IPS-NIHi11 (cell line): ENCODE measurements at places on chromosomes 7 and 10.
A peak's percentile ranks its signal among the peaks of the same experiment; 100 is the strongest.

- DNase-seq, result no peak
Measured at GRCh38 chr10:66365686-66366085, 560.1 kb upstream of the LRRTM3 start.

DNA sequence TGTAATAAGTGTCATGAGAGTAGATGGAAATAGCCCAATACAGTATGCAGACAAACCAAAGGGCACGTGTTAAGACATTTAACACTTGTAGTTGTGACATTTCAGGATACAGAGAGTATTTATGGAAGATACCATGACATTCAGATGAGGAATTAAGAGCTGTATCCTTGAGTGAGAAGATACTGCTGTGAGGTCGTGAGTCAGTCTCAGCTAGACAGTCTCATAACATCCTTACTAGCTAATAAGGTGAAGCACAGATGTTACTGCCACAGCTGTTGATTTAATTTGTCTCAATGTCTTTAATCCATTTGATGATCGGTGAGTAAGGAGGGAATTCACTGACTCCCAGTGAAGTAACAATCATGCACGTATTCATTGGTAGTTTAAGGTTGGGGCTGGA is 288.0 kb upstream of the AKR1E2 start:
- no peak for DNase-seq

DNA sequence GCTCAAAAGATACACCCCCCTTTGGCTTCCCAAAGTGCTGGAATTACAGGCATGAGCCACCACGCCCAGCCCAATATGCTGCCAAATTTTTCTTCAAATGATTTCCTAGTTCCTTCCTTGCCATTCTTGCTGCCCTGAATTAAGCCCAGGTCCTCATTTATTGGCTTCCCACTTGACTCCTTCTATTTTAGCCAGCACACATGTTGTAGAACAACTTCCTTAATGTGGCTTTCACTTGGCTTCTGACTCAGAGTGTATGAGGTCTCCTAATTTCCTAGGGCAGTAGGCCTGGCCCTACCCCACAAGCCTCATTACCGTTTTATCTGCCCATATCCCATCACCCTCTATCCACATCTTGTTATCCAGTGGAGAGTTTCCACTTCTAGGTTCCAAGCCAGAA is 21.8 kb upstream of the HIPK2 start:
- DNase-seq, result no peak

- DNase-seq, result no peak
Measured at GRCh38 chr10:7817984-7818294, 366 bp upstream of the TAF3 start.

DNA sequence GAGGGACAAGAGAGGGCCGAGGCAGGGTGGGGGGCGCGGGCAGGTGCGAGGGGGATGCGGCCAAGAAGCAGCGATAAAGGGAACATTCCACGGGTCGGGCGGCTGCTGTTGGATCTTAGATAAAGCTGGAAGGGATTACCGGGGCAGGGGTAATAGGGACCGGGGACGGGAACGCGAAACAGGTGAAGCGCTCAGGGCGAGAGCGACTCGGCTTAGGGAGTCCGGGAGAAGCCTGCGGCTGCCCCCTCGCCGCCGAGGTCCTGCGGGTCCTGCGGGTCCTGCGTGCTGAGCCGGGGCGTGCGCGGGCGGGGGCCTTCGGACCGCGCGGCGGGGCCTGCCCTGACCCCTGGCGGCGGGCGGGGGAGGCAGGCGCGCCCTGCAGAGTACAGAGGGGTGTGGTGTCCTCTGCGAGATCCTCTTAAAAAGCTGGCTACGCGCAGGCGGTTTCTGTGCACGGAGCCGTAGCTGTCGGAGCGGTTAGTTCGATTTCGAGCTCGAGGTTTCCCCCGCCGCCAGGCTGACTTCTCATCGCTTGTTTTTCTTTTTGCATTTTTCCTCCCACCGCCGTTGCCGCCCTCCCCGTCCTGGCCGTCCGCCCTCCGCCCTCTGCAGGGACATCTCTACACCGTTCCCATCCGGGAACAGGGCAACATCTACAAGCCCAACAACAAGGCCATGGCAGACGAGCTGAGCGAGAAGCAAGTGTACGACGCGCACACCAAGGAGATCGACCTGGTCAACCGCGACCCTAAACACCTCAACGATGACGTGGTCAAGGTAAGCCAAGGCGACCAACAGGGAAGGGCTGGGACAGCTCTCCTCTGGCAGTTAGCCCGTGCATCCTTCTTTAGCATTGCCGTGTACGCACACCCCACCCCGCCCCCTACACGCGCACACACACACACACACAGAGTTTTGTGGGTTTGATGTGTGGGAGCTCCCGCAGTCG is 1.4 kb downstream of the CAV1 start:
- DNase-seq, result peak; percentile 87

- DNase-seq, result no peak
Measured at GRCh38 chr7:11970132-11970531, 138.1 kb upstream of the THSD7A start.

GRCh38 chr7:141511676-141512396 is 39.4 kb upstream of the AGK start:
- peak; percentile 60 for DNase-seq

DNA sequence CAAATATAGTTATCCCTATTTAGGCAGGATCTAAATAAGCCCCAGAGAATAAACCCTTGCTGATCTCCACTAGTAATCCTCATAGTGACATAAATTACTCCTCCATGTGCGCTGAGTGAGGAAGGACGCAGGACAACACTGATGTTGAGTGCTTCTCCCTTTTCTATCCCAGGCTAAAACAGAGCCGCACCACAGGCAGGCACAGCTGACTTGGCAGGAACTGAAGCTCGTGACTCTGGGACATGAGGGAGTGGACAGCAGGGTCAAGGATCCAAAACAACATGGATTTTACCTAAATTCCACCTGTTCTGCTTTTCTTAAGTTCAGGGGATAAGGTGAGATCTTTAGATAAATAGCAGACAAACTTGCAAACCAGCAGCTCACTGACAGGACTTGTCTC is 46.0 kb downstream of the VOPP1 start:
- no peak for DNase-seq

DNA sequence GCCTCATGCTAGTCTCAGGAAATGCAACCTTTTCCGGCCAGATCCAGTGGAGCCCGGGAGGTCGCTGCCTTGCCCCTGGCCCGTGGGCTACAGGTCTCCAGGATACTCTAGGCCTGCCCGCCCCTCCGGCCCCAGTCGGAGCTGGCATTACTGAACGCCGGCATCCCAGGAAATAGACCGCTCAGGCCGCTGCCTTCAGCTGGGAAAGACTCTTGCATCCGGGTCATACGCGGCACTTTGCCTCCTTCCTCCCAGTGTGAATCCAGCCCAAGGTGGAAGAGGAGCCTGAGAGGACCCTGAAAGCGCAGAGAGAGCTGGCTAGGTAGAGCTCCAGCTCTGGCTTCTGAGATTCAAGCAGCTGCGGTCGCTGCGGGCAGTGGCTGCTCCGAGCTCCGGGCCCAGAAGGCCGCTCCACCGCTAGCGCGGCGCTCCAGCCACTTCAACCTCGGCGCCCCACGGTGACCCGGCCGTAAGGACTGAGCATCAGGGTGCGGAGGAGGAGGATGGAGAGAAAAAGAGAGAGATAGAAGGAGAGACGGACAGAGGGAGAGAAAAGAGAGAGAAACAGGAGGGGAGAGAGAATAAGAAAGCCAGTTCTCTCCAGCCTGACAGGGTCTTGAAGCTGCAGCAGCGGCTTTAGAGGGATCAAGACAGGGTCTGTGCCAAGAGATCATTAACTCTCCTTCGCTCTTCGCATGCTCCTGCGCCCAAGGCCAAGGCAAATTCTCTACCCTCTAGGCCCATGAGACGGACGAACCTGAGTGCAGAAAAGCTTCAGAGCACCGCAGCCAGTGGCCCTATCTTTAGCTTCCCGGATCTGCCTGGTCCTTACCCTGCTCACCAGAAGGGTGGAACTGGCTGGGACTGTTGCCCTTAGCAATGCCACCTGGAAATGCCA is 1.8 kb upstream of the HOXA10 start:
- DNase-seq, result peak; percentile 10

DNA sequence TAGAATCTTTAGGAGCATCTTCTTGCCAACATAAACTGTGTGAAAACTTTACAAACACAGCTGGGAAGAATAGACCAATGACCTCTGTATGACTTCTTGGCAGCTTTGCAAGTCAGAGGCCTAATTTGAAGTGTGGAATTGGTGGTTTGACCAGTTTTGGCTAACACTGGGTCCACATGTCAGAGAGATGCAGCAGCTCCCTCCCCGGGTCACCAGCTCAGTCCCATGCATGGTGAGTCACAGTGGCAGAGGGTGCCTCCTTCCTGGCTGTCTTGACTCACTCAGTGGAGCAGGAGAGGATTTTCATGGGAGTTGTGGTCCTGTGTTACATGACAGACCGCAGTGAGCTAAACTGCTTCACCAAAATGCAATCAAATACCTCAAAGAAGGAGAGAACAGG is 8.2 kb upstream of the STARD3NL start:
- no peak for DNase-seq

GRCh38 chr7:133118261-133118660 is 36.4 kb upstream of the CHCHD3 start:
- no peak for DNase-seq

DNA sequence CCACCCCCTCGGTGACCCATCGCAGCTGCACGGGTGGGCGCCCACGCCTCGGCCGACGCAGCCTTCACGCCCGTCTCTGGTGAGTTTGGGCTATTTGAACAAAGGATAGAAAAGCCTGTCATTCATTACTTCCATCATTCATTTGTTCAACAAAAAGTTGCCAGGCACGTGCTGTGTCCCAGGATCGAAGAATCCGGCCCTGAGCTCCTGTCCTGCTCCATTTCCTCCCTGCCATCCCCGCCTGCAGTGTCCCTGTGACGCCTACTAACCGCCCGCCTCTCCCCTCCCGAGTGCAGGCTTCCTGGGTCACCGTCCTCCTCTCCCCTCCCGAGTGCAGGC is 340.1 kb downstream of the WDR37 start:
- DNase-seq, result no peak

- DNase-seq, result no peak
Measured at GRCh38 chr7:150425670-150426069, 24.8 kb upstream of the GIMAP8 start.

GRCh38 chr10:88207121-88207546 is 343.7 kb downstream of the PTEN start:
- DNase-seq, result no peak

- no peak for DNase-seq
Measured at GRCh38 chr10:88725798-88726197, 19.7 kb downstream of the LIPK start.

GRCh38 chr7:134778941-134779740 is at the start of gene CALD1:
Gene CALD1 (plus strand): TSS chr7:134779634. CDS start chr7:134867734, 88,100 bp downstream.
- peak; percentile 88 for DNase-seq

DNA sequence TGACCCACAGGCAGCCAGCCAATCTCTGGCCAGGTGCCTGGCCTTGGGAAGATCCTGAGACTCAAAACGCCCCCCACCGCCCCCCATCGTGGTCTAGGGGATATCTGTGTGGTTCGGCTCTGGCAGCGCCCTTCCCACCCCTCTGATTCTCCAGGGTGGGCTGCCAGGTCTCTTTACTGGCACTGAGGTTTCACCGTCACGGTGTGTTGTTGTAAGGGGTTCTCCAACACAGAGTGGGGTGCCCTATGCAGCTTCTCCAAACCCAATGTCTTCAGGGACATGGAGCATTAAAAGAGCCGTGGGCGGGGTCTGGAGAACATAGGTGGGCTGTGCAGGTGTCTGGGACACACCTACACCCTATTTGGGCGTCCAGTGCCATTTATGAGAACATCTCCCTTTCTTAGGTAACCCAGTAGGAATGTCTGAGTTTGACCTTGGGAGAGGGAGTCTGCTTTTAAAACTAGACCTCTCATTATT is 1.5 kb downstream of the MAFK start:
- no peak for DNase-seq

DNA sequence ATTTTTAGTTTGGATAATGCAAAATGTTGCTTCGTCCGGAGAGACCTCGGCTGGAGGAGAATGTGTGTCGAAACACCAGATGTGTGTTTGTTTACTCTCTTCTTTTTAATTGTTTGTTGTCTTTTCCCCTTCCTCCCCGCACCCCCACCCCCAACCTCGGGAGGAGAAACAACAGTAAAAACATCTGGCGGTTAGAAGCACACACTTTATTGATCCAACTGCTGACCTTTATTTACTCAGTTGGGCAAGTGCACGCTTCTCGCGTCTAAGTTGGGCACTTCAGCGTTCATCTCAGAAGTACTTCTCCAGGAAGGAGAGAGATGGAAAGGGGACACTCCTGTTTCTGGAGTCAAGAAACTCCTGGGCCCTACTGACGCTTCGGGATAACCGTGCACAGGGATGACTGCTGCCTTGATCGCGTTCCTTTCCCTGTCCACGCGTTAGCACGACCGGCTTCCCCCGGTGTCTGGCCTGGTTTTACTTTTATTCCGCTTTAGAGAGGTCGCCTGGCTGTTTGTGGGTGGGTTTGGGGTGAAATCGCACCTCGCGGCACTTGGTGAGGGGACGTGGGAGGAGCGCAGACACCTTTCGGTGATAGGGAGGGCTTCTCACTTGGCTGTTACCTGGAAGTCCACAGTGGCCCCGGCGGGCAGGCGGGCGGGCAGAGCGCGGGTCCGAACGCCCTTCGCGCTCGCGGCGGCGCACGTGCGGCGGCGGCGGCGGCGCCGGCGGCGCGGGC is 168.3 kb upstream of the PPP1R3A start:
- peak; percentile 11 for DNase-seq

DNA sequence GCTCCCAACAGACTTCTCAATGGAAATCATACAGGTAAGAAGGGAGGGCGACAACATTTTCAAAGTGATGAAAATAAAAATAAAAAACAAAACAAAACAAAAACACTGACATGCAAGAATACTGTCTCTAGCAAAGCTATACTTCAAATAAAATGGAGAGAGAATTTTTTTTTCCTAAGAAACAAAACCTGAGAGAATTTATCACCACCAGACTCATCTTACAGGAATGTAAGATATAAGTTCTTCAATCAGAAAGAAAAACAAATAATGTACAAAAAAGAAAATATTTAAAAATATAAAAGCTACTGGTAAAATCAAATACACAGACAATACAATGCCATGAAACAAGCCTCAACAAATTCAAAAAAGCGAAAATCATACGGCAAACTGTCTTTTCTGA is 113.2 kb downstream of the NRBF2 start:
- DNase-seq, result no peak
